ENCODE measurements at places on chromosomes 7 and 10.

- no peak for DNase-seq
Measured at GRCh38 chr10:5895804-5896203, 5.8 kb downstream of the FBH1 start.

DNA sequence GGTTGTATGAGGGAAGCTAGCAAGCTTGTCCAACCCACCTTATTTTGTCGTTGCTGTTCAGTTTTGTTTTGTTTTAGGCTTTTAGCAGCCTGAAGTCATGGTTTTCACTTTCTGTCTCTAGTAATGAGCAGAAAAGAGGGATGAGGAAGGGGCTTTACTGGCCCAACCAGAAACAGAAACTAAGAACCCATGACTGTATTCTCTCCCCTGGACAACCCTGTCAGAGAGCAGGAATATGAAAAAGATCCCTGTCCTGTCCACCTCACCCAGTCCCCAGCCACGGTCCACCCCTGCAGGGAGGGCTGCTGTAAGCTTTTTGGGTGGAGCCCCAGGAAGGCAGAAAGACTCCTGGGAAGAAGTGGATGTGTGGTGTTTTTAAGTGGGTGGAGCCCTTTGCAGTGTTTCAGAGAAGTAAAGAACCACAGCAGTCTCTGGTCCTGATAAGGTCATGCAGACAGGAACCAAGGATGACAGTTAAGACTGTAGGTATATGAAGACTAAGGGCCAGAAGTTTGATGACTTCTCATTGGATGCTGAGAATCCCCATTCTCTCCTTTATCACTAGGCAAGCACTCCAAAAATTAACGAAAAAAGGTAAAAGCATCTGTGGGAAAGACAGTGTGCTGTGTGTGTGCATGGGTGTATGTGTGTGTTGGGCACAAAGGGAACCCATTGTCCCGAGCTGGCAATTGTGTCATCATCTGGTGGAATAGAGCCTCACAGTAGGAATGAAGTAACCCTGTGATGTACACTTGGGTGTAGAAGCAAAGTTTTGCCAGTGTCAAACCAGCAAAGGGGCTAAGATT is 13.8 kb downstream of the MRPL32 start:
- no peak for DNase-seq

GRCh38 chr7:46168671-46169383 is 247.8 kb upstream of the IGFBP3 start:
- no peak for DNase-seq

GRCh38 chr7:137354396-137354795 is 10.9 kb upstream of the PTN start:
- no peak for DNase-seq

- DNase-seq, result no peak
Measured at GRCh38 chr7:90858546-90858945, 262.4 kb downstream of the CDK14 start.
